ENCODE measurements at places on chromosomes 12 and 14.

GRCh38 chr12:66131067-66131688, 628 bp upstream of the LLPH start:
- no peak for DNase-seq

DNA sequence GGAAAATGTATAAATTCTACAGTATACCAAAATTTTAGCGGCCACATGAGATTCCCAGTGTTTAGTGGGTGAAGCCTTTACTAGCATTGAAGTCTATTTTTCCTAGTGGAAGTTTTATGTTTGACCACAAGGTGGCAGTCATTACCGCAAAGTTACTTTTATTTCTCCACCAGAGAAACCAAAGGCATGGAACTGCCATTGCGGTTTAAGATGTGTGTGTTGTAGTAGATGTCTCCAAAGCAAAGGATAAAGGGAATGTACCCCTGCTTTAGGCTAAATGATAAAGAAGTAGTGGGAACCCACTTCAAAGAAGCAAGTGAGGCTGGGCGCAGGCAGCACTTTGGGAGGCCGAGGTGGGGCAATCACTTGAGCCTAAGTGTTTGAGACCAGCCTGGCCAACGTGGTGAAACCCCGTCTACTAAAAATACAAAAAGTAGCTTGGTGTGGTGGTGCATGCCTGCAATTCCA, 140.5 kb downstream of the PRKCH start:
- peak; percentile 44 for DNase-seq

GRCh38 chr14:63632932-63633514, 8.6 kb downstream of the WDR89 start:
- no peak for DNase-seq

DNA sequence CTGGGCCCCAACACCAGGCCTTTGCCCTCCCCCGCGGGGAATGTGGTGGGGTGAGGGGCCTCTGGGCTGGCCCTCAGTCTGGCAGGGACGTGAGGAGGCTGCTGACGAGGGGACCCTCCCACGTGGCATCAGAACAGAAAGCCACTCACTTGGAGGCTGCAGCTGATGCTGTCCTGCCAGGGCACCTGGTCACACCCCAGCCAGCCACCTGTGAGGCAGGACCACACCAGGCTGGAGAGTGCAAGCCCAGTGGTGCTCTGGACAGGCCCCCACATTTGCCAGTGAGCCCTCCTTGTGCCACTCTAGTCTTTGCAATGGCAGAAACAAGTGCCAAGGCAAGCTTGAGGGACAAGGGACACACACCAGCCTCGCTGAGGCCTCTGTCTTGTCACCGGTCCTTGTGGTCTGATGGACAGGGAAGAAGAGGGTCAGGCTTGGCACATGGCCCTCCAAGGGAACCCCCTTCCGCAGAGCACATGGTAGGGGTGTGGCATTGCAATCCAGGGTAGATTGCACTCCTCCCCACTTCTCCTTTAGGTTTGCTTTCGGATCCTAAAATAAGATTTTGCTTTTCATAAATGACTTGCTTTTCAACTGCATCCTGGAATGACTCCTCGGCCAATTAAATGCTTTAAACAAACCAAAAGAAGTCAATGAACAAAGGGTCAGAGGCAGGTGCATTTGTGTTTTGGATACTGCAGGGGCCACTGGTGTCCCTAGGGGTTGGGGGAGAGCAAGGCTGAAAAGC, 53.7 kb downstream of the CCDC88C start:
- DNase-seq: no peak

DNA sequence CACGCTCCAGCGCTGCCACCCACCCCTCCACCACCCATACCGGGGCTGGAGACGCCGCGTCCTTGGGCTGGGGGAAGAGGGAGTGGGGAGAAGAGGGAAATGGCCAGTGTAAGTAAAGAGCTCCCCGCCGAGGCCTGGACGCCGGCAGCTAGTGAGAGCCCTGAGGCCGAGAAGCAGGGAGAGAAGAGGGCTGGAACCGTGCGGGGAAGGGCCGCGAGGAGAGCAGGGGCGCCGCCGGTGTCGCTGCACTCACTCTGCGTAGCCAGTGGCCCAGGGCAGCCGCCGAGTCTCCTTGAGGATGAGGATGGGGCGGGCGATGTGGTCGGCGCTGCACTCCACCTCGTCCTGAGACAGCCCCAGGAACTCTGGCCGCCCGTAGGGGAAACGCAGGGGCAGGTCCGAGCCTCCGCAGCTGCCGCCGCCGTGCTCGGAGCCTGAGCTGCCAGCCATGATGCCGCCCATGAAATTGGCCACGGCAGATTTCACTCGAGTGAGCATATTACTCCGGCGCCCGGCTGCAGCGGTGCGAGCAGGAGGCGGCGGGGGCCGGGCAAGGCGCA, 631 bp downstream of the PPM1H start:
- no peak for DNase-seq

DNA sequence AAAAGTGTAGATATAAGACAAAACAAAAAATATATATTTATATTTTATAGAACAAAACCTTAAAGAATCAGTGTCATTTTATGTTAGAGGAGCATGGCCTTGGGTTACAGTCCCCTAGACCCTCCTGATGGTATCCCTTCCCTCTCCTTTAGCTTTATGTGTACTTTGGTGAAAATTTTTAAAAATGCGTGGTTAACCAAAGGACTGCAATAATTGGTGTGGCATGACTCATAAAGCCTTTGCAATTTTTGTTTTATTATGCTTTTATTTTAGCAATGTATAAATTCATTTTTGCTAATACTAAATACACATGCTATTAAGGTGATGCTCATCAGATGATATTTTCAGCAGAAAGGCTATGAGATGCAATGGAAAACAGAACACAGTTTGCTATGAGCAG, 264.4 kb downstream of the SYT1 start:
- DNase-seq: no peak

GRCh38 chr12:21780786-21781185, 6.3 kb upstream of the KCNJ8 start:
- DNase-seq: no peak

DNA sequence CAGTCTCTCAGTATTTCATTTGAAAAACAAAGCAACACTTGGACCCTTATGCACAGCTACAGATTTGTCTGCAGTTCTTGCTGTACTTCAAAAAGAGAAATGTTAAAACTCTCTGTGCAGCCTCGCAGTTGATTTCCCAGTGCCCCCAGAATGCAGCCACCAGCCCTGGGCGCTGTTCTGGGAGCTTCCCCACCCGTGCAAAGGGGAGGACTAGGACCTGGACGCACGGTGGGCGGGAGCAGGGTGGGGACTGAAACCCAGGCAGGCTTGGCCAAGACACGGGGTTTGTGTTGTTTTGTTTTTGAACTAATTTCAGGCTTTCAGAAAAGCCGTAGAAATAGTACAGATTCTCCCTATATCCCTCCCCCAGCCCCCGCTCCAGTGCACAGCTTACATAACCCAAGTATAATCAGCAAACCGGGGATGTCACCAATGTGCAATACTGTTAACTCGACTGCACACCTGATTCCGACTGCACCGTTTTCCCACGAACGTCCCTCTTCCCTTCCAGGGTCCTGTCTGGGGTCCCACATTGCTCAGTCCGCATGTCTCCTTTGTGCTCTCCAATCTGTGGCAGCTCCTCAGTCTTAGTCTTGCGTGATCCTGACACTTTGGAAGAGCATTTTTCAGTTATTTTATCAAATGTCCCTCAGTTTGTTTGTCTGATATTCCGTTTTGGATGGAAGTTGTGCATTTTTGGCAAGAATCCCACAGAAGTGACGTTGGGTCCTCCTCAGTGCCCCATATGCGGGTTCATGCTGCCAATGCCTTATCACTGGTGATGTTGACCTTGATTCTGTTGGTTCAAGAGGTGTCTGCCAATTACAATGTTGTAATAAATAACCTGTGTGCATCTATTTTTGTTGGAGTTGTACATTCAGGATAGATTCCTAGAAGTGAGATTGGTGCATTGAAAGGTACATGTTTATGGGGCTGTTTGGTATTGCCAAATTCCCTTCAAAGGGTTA, 95.9 kb downstream of the SETD3 start:
- no peak for DNase-seq

DNA sequence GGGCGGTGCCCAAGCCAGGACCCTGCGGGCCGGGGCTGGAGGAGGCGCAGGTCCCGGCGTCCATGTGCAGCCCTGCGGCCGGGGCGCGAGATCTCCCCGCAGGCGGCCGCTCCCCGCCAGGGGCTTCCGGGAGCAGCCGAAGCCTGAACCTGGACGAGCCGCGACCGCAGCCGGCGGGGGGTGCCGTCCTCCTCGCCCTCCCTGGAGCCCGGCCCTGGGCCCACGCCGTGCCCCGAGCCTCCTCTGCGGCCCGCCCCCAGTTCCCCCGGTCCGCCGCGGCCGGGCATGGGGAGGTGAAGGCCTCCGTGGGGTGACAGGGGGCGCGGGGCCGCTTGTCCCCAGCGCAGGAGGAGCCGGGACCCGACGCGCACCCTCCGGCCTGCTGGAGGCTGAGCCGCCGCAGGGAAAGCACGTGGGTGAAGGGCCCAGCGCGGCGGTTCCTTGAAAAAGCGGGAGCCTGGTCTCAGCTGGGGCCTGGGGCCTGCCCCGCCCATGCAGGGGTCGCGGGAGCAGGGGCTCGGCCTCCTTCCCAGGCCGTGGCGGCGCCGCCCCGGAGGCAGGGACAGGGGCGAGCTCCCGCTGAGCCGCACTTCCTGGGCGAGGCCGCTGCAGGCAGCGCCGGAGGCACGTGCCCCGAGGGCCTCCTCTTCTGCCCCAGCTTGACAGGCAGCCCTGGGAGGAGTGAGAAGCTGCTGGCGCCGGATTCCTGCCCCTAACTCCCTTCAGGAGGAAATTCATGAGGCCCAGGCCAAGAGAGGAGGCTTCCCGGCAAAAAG, 55.6 kb upstream of the PPP2R5C start:
- DNase-seq: no peak

- no peak for DNase-seq
These were observed 66.7 kb upstream of the ATP2B1 start for GRCh38 chr12:89775063-89775985.

DNA sequence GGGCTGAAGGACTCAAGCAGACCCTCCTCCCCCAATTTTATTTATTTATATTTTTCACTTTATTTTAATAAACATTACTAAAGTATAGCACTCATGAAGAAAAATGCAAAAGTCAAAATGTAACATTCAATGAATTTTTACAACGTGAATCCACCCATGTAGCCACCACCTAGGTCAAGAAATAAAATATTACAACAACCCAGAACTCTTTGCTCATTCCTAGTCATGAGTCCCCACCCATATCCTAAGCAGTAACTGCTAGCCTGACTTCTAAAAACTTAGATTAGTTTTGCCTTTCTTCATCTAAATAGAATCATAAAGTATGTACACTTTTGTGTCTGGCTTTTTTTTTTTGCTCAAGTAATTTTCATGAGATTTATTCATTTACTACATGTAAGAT, 86.9 kb upstream of the CRY1 start:
- DNase-seq: no peak

DNA sequence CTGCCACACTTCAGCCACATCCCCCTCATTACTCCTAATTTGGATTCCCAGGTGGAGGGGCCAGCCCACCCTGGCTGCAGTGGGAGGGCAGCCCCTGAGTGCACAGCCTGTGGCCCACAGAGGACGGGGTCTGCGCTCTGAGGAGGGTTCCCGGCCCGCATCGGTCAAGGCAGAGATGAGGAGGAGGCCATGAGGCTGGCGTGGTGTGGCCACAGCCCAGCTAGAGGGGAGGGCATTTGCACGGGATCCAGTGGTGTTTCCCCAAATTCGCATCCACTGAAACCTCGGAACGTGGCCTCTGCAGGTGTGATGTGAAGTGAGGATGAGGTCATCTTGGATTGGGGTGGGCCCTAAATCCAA, 38.1 kb upstream of the FBRSL1 start:
- DNase-seq: no peak

GRCh38 chr14:106585692-106586091, 1059.3 kb downstream of the TMEM121 start:
- DNase-seq: no peak

GRCh38 chr12:77122236-77122635, 56.9 kb upstream of the E2F7 start:
- no peak for DNase-seq

GRCh38 chr12:106254724-106255123, 6.9 kb upstream of the CKAP4 start:
- DNase-seq: peak; percentile 13

GRCh38 chr12:58950739-58951100, 30.4 kb upstream of the LRIG3 start:
- no peak for DNase-seq

DNA sequence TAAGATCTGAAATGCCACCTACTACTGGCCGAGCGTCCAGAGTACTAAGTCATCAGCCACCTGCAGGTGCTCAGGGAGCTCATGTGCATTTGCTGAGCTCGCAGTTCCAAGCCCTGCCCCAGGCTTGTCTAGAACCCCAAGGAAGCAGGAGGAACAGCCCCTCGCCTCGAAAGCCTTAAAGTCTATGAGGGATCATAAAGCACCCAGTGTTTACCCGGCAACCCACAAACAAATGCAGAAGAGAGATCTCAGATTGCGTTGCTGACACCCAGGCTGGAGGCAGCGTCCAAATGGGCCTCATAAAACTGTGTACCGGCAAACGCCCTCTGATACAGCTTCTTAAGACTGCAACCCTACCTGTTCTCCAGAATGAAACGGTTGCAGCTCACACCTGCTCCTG, 6.8 kb downstream of the KDM2B start:
- no peak for DNase-seq

DNA sequence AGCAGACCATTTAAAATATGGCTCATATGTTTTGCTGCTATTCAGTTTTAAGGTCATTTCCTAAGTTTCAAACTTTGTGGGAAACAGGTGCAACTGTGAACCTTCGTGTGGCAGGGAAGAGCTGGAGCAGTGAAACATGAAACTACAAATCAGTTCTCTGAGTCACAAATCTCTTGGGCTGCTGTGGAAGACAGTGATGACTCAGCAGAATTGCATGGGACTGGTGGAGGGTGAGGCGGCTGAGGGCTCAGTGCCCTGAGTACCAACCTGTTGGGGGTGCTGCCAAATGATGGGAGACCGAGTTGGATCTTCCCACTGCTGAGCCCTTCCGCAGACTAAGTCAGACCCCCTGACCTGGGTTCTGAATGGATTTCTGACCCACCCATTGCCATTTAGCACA, 8.4 kb upstream of the CALM1 start:
- no peak for DNase-seq

GRCh38 chr14:103562179-103562428, 353 bp downstream of the BAG5 start:
- DNase-seq: no peak

- DNase-seq: no peak
These were observed 36.1 kb downstream of the SLCO1C1 start for GRCh38 chr12:20731274-20731673.

GRCh38 chr12:52151153-52151836, 40.5 kb downstream of the KRT80 start:
- no peak for DNase-seq

GRCh38 chr12:119182701-119183493, 4.2 kb downstream of the HSPB8 start:
- no peak for DNase-seq

DNA sequence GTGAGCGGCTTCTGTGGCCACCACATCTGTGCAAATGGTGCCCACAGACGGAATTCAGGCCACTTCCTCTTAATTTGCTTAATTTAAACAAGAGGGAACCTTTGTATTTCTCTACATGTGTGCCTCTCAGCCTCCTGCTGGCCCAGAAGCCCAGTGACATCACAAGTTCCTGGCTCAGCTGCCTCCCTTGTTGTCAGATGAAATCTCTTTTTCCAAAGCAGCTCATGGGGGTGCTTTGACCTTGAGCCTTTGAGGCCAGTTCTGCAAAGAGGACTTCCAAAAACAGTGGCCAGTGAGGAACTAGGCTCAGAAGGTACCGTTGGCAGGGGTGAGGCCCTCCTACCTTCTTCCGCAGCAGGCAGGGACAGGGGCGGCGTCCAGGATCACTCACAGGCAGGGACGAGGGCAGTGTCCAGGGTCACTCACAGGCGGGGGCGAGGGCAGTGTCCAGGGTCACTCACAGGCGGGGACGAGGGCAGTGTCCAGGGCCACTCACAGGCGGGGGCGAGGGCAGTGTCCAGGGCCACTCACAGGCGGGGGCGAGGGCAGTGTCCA, 35.0 kb upstream of the GALNT9 start:
- DNase-seq: no peak

All from DMS 273 treated with DMSO at 0.1 percent for 48 hours (cell line).